Cortex of kidney (tissue), 1 donor: ENCODE measurements at places on chromosomes 6 and 20.

- DNase-seq = no peak
Measured at GRCh38 chr6:3820563-3820962, 28.6 kb upstream of the FAM50B start.

DNA sequence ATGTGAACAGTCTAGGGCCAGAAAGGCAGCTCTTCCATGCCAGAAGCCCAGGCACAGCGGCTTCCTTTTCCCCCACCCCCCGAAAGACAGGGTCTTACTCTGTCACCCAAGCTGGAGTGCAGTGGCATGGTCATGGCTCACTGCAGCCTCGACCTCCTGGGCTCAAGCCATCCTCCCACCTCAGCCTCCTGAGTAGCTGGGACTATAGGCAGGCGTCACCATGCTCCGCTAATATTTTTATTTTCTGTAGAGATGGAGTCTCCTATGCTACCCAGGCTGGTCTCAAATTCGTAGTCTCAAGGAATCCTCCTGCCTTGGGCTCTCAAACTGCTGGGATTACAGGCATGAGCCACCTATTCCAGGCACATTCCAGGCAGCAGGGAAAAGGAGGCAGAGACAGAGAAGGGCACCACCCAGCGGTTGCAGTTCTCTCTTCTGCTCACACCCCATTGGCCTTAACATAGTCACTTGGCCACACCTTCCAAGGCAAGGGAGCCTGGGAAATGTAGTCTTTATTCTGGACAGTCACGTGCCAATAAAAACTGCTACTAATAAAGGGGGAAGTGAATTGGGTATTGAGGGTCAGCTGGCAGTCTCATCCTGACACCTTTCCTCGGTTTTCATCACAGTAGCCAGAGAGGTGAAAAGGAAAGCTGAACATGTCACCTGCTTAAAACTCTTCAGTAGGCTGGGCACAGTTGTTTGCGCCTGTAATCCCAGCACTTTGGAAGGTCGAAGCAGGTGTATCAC lies 205.9 kb downstream of the ZMYND8 start:
- no peak for DNase-seq

GRCh38 chr6:147109707-147110106 lies 94.5 kb upstream of the STXBP5 start:
- DNase-seq = no peak

GRCh38 chr6:135170238-135170637 lies 10.9 kb upstream of the MYB start:
- DNase-seq = no peak

GRCh38 chr6:138931660-138932059 lies 56.4 kb downstream of the REPS1 start:
- no peak for DNase-seq
